ENCODE measurements at places on chromosomes 6 and 20.

DNA sequence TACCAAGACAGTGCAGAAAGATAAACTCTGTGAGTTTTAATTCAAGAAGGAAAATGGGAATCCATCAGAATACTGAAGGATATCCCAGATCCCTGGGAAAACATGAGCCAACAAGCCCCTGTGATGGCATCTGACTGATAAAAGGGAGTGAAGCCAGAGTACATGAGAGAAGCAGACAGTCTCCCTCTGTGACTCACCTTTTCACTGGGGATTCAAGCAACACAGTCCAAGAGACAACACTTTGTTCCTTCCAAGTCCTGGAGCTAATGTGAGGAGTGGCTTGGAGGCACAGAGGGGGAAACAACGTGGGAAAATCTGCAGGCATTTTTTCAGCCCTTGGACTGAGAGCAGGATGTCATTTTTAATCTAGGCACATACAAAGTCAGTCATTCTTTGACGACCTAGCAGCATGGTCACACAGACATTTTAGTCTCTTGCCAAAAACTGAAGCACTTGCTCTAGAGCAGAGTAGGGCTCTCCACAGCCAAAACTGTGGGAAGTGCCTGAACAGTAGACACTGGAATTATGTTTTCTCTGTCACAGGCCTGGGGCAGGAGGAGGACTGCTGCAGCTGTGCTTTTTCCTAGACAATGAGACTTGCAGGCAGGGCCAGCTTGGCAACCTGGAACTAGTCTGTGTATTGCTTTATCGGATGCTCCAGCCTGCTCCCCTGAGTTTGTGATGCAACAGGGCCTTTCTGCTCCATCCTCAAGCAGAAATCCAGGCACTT is 465.0 kb upstream of the GJE1 start:
- no peak for DNase-seq

- DNase-seq: peak; percentile 69
These were observed 36.0 kb downstream of the CCN2 start for GRCh38 chr6:131914967-131915751.

- no peak for DNase-seq
These were observed 63.0 kb upstream of the NCOA3 start for GRCh38 chr20:47438464-47439381.

DNA sequence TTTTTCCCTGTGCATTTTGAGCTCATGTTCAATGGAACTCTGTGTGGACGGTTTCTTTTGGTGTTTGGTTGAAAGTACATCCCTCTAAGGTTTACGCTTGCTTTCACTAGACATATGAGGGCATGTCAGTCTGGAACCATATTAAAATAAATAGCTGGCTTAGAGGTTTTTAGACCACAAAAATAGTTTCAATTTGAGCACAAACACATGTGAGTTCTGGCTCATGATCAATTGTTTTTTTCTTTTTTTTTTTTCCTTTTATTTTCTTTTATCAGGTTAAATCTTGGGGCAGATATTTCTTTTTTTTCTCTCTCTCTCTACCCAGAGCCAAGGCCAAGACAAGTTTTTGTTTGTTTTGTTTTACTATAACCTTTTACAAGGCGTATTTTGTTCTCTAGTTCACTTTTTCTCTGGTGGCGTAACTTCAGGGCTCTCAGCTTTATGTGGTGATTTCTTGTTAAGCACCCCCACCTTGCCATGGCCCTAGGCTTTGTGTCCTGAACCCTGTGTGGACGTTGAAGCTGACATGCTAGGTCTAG is 92.9 kb downstream of the SHLD1 start:
- no peak for DNase-seq

DNA sequence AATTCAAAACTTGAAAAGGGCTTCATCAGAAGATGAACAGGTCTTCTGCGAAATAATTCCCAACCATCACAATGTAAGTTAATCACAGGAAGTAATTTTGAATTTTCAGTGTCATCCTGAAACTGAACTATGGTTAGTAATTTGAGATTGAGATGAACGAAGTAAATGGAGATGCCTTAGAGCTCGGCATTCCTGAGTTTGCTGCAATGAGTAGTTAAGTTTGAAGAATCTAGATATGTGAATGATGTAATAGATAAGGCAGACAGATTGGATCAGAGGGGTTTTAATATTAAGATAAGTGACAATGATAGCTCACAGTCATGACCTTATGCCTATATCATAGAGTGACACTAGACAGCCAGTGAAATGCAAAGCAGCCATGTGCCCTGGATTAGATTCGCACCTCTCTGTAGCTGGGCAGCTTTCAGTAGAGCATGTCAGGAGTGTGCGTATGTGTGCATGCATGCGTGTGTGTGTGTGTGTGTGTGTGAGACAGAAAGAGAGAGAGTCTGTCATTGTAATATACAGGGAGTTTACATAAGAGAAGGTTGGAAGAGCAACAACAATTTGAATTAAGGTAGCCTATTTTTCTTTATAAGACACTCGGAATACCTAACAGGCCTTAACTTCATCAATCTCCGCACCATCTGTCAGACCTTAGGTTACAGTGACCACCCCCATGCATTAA is 233.0 kb downstream of the GMPR start:
- no peak for DNase-seq

DNA sequence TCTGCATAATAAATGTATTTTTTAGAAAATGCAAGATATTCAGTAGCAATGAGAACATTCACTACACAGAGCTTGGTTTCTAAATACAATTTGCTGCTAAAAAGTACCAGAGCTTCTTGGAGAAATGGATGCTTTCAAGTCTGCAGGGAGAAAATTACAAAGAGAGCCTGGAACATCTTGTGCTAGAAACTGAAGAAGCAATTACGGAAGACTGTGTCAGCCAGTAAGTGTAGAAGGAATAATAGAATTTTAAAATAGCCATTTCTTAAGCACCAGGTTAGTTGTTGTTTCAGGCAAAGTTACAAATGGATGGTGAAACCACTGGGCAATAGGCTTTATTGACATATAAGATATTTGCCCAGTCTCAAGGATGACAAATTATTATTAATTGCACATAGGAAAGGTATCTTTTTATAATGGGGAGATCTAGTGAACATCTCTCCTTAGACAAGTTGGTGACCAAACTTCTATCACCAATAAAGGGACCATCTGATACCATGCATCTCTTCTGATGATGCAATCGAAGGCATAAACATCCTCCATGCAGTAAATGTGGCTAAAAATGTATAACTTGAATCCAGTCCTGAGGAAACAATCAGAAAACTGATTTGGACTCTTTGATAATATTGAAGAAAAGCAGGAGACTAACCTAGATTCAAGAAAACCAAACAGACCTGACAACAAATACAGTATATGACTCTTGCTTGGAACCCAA is 81.7 kb downstream of the ARHGAP18 start:
- no peak for DNase-seq

- no peak for DNase-seq
These were observed 42.5 kb downstream of the SLC24A3 start for GRCh38 chr20:19254956-19255355.

- no peak for DNase-seq
These were observed 6.1 kb upstream of the BRD2 start for GRCh38 chr6:32962213-32962826.

DNA sequence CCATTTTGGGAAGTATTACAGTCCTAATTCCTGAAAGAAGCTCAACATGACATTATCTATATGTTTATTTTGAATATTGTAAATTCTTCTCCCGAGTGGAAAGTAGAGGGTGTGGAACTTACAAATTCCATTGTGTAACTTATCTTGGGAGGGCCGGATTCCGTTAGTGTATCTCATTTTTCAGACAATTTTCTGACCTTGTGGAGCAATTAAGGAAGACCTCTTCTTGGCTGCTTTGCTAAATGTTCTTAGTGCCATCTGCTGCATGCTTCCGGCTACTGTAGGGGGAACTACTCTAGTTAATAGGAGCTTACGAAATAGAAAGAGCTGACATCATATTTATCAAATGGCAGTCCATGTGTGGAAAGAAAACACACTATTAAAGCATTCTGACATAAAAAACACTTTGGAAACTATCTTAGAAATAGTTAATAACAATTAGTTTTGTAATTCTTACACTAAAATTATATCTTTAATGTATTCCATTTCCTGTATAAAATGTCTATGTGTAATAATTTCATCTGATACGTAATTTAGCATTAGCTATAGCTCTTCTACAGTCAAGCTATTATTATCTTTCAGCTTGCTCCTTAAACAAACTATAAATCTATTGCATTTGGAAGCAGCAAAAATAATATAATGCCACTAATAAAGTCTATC is 41.5 kb upstream of the KCNQ5 start:
- DNase-seq: no peak

DNA sequence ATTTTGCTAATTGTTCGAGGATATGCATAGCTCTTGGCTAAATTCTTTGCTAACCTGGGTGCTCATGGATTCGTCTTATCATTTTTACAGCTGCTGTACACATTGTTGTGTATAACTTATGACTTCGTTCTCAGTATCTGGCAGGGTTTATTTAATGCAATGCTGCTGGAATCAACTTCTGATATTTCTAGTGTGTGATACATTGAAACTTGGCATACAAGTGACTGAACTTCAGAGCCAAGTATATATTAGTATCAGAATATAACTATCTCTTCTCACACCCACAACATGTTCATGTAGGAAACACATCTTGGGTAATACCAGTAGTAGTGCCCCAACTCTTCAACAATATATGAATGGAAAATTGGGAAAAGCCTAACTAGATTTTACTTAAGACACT is 764.2 kb downstream of the TENT5A start:
- DNase-seq: no peak

DNA sequence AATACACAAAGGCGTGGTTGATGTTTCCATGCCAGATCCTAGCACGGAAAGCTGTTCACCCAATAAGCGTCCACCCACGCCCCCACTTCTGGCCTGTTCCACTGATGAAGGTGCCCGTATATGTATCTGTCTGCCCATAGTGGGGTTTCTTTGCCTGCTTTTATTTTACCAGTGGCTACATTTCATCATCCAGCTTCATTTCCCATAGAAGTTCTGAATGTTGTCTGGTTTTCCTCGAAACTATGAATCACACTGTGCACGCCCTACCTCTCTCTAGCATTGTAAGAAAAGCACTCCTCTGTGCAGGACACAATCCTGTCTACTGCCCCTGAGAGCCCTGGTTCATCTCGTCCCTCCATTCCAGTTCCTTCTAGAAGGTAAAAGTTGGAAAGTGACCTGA is 8.8 kb upstream of the CD93 start:
- no peak for DNase-seq

GRCh38 chr20:13717631-13718044 is 67.1 kb downstream of the ESF1 start:
- DNase-seq: no peak

- DNase-seq: no peak
These were observed 37.5 kb downstream of the ELMO2 start for GRCh38 chr20:46368902-46369268.

GRCh38 chr6:137240168-137240567 is 21.0 kb upstream of the IFNGR1 start:
- DNase-seq: peak; percentile 56

GRCh38 chr6:46032110-46032998 is 16.7 kb upstream of the CLIC5 start:
- DNase-seq: no peak

DNA sequence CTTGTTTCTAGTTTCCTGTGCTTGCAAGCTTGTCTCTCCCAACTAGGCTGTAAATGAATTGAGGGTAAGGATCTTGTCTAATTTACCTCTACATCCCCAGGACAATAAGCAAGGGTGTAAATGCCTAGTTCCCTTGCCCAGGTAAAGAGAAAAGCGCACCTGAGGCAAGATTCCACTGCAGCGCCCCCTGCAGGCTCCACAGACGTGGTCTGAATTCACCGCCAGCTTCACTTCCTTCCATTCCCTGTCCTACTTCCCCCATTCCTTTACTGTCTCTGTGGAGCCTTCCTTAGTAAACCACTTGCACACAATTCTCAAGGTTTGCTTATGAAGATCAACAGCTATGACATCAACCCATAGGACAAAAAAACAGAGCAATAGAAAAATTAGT is 42.3 kb downstream of the ANKEF1 start:
- DNase-seq: no peak

DNA sequence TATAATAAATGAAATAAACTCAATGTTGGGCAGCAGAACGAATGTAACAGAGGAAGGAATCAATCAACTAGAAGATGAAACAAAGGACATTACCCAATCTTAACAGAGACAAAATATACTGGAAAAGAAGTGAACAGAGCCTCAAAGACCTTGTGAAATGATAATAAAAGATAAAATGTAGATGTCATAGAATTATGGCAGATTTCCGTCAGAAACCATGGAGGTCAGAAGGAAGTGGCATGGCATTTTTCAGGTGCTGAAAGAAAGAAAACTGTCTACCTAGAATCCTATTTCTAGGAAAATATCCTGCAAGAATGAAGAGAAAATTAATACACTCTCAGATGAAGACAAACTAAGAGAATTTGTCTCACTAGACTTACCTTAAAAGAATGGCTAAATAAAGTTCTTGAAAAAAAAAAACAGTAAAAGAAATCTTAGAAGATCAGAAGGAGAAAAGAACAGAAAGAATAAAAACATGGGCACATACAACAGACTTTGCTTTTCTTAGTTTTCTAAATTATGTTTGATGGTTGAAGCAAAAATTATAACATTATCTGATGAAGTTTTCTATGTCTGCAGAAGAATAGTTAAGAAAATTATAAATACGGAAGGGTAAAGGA is 23.4 kb upstream of the ZBTB2 start:
- DNase-seq: no peak

- no peak for DNase-seq
These were observed 14.6 kb upstream of the RIPOR2 start for GRCh38 chr6:24950218-24950941.

All from left cardiac atrium (tissue), 4 donors.